Caki2 (cell line): ENCODE measurements at places on chromosomes 7 and 10.
A peak's percentile ranks its signal among the peaks of the same experiment; 100 is the strongest.

GRCh38 chr10:132482090-132482800 lies 55.3 kb upstream of the INPP5A start:
- no peak for DNase-seq

DNA sequence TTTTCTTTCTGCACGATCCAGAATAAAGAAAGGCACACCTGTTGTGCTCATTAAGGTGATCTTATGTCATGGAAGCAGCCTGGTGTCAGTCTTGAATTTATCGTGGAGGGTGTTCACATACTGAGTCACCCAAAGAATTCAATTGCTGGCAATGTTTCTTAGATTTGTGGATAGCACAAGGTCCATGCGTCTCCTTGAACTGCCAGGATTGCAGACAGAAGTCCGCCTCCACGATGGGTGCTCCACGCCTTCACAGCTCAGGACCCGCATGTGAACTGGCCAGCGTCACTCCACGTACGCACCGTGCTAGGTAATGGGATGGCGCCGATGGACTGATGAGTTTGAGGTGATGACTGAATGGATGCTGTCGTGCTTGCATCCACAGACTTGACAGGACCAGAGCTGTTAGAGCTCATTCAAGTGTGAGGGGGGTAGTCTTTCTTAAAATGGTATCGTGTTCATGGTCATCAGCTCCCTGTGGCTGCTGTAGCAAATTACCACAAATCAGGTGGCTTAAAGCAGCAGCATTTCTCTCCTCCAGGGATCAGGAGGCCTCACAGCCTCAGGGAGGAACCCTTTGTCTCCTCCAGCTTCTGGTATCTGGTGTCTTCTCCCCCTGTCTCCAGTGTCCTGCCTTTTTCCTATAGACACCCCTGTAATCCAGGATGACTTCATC lies 65.4 kb upstream of the DNAJB6 start:
- no peak for DNase-seq

GRCh38 chr10:126669168-126669567 lies 1.3 kb downstream of the C10orf90 start:
- DNase-seq = no peak

GRCh38 chr7:148572067-148572522 lies 18.5 kb upstream of the C7orf33 start:
- no peak for DNase-seq

GRCh38 chr7:18538554-18539250 lies 43.2 kb downstream of the HDAC9 start:
- DNase-seq = no peak

DNA sequence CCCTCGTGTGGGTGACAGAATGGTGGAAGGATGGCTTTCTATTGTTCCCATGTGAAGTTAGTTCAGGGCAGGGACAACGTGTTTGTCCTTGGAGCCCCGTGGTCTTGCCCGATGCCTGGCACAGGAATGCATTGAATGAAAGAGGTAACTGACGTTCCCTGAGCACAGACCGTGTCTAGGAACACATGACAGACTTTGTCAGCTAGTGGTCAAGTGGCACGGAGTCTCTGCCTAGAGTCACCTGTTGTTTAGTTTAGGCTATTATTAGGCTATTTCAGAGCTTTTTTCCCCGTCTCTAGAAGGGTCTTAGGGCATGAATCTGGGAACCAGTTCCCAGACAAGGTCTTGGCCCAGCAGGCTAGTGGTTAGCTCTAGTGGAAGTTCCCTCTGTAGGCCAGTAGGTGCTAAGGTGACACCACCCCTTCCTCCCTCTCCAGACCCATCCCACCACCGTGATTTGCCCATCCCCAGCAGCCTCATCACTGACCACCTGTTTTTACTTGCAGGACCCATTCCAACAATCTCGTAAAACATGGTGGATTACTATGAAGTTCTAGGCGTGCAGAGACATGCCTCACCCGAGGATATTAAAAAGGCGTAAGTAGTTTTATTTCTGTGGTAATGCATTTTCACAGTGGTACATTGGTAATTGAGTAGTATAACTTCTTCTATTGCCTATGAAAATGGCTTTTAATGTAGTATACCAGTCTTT lies 21.4 kb downstream of the DNAJB6 start:
- DNase-seq = no peak

DNA sequence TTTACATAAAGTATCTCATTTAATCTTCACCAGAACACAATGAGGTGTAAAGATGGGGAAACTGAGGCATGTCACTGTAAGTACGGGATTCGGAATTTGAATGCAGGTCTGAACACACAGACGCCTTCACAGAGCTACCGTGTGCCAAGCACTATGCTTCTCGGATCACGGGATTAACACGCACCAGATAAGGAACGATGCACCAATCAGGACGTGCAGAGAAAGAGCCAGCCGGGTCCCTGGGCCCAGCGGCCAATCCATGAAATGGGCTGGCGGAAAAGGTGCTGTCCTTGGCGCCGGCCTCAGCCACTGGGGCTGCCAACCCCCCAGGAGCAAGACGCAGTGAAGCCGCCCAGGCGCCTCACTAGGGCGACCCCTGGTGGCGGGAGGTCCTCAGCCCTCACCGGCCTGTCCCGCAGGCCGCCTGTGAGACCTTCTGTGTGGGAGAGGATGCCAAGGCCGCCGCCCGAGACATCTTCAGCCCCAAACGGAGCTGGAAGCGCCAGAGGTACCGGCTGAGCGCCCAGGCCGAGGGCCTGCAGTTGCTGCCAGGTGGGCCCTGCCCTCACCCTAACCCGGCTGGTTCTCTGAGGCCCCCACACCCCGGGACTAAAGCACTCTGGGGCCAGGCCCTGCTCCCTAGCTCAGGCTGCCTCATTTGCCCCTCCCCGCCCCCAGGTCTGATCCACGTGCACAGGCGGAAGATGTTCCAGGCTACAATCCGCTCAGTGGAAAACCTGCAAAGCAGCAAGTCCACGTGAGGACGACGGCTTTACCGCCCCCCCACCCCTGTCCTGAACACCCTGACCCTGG lies 15.6 kb downstream of the ATG9B start:
- peak; percentile 57 for DNase-seq

DNA sequence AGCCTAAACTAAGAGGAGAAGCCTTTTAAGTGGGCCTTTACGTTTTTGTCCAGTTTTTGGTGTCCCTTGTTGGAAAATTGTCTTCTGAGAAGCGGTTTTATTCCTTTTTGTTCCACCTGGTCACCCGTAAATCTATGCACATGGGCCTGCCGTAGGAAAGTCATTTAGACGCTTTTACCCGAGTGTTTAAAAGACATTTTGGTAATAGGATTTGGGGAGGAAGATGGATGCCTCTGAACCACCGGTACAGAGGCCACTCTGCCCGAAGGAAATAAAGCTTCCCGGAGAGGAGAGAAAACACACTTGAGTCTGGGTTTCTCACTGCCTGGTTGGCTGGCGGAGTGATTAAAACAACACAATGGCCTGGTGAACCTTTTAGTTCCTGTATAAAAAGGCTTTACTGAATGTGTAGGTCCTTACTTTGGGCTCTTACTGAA lies 760 bp downstream of the THNSL1 start:
- DNase-seq = no peak

- no peak for DNase-seq
Observed at GRCh38 chr7:31778296-31778695, 91.3 kb downstream of the PPP1R17 start.

- no peak for DNase-seq
Observed at GRCh38 chr7:118288098-118288497, 63.6 kb downstream of the ANKRD7 start.

- no peak for DNase-seq
Observed at GRCh38 chr7:98934267-98934666, 55.9 kb downstream of the TRRAP start.

GRCh38 chr7:95470452-95470851 lies 15.3 kb upstream of the ASB4 start:
- DNase-seq = no peak

- no peak for DNase-seq
Observed at GRCh38 chr7:18087026-18087686, 59.5 kb upstream of the PRPS1L1 start.

DNA sequence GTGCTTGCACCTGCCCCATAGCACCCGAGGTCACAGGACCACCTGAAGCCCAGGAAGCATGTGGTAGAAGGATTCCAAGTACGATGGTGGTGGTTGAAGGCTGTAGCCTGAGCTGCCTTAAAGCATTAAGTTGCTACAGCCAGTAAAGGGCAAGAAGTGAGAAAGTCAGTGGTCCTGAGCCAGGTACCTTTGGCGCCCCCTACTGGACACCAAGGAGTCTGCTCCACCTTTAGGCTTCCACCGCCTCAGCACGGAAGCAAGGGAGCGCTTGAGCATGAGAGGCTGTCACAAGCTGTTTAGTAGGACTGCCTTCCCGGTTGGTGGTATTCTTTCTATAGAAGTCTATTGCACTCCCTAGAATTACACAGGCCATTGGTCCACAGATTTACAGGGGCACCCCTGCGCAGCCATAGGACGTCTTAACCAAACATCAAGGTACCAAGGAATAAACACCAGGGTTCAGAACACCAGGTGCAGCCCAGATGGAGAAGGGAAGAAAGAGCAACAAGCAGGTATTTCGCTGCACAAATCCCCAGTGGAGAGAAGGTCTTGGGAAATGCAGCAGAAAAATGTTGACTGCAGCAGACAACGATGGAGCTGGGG lies 2.2 kb downstream of the CRTAC1 start:
- peak; percentile 25 for DNase-seq

- no peak for DNase-seq
Observed at GRCh38 chr10:86248062-86248461, 118.5 kb downstream of the GRID1 start.

GRCh38 chr7:5528071-5528814 lies 104.6 kb upstream of the TNRC18 start:
- peak; percentile 40 for DNase-seq

GRCh38 chr10:114856544-114857287 lies 35.1 kb downstream of the FHIP2A start:
- no peak for DNase-seq

GRCh38 chr7:70728872-70729552 lies 402.9 kb upstream of the GALNT17 start:
- no peak for DNase-seq

DNA sequence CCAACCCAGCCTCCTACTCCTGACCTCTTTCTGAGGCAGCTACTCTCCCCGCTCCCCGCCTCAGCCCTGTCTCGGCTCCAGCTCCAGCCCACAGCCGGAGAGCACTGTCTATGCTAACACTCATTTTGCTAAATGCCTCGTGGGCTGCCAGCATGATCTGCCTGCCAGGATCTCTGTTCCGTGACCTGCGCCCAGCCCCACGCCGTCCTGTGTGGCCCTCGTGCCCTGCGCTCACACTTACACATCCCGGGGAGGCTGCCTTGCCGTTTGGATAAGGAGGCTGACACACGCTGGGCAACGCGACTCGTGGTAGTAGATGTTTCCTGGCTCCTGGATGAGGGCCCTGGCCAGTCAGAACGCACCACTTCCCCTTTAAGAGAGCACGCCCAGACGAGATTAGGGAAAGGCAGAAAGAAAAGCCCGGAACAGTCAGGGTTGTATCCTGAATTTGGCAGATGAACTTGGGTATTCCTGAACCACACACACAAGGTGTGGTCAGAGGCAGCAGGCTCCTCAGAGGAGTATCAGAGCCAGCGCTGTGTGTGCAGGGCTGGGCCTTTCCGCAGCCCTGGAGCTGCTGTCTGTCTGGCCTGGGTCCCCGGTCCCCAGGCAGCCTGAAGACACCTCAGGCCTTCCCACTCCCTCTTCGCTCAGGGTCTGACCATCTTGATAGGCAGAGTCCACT lies 97.7 kb upstream of the EFCAB10 start:
- DNase-seq = no peak

- DNase-seq = no peak
Observed at GRCh38 chr10:4771554-4772201, 54.3 kb upstream of the AKR1E2 start.

DNA sequence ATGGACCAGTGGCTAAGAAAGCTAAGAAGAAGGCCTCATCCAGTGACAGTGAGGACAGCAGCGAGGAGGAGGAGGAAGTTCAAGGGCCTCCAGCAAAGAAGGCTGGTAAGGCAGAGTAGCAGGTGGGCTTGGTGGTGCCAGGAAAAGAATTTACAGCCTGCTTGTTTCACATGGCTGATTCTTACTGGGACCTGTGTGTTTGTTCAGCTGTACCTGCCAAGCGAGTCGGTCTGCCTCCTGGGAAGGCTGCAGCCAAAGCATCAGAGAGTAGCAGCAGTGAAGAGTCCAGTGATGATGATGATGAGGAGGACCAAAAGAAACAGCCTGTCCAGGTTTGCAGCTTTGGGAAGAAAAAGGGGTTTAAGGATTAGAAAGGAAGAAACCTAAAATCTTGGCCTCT lies 5.0 kb downstream of the NOLC1 start:
- no peak for DNase-seq

GRCh38 chr10:124717041-124717757 lies 27.0 kb downstream of the FAM53B start:
- DNase-seq = no peak

GRCh38 chr10:103659674-103660363 lies 166.3 kb downstream of the NEURL1 start:
- DNase-seq = peak; percentile 88

GRCh38 chr7:32507414-32507813 lies 12.1 kb downstream of the AVL9 start:
- DNase-seq = no peak

DNA sequence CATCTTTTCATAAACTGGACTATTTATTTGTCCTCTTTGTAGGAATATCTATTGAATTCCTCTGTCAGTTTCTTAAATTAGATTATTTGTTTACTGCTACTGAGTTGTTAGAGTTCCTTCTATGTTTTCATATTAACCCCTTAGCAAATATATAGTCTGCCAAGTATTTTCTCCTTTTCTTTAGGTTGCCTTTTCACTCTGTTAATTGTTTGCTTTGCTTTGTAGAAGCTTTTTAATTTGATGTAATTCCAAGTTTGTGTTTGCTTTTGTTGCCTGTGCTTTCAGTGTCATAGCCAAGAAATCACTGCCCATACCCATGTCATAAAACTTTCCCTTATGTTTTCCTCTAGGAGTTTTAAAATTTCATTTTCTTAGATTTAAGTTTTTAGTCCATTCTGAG lies 256.2 kb upstream of the SEMA3A start:
- no peak for DNase-seq

DNA sequence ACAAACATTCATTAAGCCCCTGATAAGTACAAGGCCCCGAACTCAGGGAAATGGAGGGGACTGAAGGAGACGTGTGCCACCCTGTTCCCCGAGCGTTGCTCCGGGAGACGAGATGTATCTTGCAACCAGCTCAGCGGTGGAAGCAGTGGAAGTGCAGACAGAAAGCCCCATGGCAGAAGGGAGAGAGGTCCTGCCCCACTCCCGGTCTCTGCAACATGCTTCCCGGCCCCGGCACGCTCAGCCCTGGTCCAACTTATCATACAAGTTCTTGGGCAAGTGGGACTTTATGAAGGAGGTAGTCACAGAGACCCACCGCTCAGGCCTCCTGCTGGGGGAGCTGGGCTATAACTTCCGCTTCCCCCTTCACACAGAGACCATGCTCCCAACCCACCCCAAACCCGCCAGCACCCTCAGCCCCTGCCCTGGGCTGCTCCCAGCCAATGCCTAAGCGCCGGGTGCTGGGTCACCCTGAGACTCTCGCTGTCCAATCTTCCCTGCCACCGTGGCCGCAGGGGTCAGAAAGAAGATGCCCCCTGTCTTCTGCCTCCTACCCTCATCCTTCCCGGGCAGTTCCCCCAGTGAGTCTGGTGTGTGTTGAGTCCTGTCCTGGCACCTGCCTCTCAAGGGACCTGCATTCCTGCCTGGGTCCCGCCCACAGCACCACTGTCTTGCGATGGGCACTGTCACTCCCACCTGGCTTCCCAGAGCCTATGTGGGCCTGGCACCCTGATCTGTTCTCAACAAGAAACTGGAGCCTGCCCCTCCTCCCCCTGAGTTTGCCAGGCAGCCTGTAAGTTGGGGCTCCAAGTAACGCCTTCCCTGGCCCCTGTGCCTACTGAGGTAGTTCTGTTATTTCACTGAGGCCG lies 157.7 kb downstream of the PRKAG2 start:
- no peak for DNase-seq

GRCh38 chr7:84152995-84153394 lies 41.6 kb downstream of the SEMA3A start:
- no peak for DNase-seq

- DNase-seq = no peak
Observed at GRCh38 chr10:116925056-116925455, 75.8 kb downstream of the ENO4 start.
